ENCODE measurements at places on chromosomes 1 and 21. TPM values are rescaled to one million over a fixed set of nuclear protein-coding genes. Genes with fewer than 3 reads are reported as not detected.

DNA sequence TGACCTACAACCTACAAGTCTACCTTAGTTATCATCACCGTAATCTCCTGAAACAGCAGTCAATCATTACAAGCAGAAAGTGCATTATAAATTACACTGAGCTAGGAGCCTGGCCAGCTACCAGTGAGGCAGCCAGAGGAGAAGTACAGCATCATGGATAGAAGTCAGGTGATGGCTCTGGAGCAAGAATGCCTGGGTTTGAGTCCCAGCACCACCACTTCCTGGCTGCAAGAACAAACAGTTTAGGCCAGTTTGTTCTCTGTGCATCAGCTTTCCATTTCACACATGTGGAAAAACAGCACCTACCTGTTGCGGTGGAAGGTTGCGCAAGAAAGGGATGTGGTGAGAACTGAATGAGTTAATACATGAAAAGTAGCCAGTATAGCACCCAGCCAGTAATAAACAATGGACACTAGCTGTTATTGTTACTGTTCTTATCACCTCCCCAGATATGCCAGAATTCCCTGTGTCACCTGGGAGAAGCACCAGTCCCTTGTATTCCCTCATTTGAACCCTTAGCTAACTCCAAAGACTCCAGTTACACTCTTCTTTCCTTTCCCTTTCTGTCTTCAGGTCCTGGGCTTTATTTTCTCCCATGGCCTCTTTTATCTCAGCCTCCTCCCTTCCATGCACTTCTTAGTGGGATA, 9.0 kb downstream of the CREG1 start:
- no peak for DNase-seq

DNA sequence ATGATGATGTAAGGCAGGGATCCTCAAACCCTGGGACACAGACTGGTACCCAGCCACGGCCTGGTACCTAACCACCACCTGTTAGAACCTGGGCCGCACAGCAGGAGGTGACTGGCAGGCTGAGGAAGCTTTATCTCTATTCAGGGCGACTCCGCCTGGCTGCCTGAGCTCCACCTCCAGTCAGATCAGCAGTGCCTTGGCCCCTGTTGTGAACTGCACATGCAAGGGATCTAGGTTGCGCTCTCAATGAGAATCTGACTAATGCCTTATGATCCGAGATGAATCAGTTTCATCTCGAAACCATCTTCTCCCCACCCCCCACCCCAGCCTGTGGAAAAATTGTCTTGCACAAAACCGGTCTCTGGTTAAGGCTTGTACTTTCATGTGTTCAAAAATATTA, 4.2 kb downstream of the RNPC3 start:
- DNase-seq, result no peak

DNA sequence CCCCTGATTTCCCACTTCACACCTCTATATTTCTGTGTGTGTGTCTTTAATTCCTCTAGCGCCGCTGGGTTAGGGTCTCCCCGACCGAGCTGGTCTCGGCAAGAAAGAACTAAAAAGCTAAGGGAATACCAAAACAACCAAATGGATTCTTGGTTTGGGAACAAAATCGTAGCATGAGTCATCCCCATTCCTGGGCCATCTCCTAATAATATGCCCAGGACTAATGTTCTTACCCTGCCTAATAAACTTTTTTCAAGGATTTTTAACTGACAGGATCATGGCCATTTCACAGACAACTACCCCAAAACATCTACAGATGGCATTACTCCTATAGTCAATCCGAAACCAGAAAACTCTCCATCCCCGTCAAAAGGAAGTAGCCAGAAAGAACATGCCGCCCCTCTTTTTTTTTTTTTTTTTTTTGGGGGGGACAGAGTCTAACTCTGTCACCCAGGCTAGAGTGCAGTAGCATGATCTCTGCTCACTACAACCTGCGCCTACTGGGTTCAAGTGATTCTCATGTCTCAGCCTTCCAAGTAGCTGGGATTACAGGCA, 4.1 kb upstream of the HPDL start:
- no peak for DNase-seq

GRCh38 chr21:16563795-16564194, 834.0 kb downstream of the USP25 start:
- DNase-seq, result no peak

GRCh38 chr1:166350490-166350889, 183.7 kb upstream of the FAM78B start:
- no peak for DNase-seq

- no peak for DNase-seq
Measured at GRCh38 chr1:115647047-115647446, 5.3 kb downstream of the VANGL1 start.

DNA sequence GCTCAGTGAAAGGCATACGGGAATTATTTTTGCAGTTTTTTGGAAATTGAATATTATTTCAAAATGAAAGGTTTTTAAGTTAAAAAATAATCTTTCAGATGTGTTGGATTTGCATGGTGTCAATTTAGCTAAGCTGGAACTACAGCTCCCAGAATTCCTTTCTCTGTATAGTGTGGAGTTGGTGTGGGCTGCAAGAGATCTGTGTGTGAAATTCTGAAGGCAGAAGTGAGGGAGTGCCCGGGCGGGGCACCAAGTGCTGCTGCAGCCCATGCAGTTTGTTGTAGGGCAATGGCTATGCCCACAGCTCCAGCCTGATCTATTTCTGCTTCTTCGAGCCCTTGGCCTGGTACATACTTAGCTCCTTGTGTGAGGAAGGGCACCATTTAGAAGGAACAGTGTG, 60.5 kb upstream of the CSF1 start:
- no peak for DNase-seq

DNA sequence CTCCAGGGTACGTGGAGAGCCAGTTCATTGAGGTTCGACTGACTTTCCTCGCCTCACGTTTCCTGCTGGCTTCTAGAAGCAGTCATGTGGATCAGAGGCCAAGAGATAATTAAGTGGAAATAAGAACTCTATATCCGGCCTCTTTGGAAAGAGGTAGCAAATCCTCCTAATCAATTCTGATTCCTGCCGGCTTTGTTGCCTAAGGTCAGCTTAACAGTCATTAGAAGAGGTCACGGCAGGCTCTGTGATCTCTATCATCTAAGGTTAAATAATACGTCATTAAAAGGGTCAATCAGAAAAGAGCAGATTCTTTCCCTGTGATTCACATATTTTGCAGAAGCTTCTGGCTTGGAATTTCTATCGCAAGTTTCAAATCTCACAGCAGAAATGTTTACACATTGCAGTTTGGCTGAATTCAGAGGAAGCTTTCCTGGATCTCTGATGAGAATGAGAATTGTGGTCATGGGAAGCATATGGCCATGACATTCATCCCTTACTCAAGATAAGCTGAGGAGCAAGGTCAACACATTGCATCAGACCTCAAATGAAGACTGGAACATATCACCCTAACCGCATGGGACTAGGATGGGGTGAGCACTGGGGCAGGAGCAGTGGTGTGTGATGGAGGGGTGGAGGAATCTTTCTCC, 189.4 kb downstream of the PBX1 start:
- no peak for DNase-seq

DNA sequence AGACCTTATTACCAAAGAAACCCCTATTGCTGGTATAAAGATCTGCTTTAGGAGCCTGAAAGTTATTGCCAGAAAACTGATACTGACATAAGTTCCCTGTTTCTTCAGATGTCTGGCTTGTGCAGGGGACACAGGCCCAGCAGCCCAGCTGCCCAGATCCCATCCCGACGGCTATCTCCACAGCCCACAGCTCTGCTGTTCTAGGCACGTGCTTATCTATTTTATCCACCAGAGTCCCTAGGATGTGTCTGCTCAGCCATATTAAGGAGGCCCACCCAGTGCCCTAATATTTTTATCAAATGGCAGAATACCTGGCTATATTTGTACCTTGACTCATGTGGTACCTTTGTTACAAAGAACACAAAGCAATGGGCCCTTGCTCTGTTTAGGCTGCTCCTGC, 58.9 kb downstream of the DDX20 start:
- DNase-seq, result no peak

DNA sequence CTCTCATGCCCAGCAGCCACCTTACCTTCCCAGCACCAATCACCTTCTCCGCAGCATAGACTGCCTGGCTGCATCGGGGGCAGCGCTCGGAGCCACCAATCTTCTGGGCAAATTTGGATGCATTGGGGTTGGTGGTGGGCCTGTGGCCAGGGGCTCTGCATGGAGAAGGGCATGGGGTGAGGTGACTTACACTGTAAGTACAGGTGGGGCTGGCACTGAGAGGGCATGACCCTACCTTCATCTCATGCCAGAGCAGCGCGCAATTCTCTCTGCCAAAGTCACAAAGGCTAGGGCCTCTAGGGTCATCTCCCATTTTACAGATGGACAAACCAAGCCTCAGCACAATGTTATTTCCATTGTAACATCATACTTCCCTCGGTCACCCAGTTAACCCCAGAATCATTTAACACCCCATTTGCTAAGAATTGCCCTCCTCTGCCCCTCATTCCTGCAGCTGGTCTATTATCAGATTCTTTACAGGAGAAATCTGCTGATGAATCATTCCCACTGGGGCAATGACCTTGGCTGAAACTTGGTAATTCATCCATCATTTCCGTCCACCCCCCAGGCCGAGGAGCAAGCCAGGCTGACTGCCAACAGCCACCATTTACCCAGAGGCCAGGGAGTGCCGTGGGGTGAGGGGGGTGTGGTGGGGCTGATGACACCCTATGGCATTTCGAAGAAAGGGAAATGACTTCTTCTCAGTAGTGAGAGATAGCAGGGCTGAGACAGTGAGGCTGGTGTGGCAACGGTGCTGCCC, 17.9 kb downstream of the CSRP1 start:
- no peak for DNase-seq

DNA sequence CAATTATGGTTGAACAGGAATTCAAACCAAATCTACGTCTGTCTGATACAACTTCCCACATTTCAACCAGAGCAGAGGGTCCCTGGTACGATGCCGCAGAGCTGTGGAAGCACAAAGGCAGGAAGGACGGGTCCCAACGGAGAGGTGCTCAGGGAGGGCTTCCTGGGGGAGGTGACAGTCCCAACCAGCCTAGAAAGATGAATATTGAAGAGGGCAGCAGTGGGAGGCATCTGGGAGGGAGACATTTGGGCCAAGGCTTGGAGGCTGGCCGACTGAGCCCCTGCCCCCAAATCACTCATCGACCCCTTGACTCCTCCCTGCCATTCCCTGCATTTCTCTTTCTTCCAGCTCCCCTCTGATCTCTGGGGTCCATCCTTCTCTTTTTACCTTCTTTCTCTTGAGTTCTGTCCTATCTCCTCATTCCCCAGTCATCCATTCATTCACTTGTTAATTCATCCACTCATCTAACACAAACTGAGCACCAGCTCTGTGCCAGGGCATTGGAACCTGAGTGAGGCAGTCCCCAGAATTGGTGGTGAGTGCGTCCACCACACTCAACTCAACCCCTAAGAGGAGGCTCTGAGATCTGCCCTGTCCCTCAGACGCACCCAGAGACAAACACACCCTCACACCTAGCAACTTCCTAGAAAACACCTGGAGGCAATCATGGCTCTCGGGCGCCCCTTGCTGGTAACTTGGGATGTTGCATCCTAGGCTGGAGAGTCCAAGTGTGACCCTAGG, 13.2 kb upstream of the CELA3B start:
- peak; percentile 59 for DNase-seq

- DNase-seq, result no peak
Measured at GRCh38 chr21:36265431-36265830, 54.6 kb upstream of the MORC3 start.

DNA sequence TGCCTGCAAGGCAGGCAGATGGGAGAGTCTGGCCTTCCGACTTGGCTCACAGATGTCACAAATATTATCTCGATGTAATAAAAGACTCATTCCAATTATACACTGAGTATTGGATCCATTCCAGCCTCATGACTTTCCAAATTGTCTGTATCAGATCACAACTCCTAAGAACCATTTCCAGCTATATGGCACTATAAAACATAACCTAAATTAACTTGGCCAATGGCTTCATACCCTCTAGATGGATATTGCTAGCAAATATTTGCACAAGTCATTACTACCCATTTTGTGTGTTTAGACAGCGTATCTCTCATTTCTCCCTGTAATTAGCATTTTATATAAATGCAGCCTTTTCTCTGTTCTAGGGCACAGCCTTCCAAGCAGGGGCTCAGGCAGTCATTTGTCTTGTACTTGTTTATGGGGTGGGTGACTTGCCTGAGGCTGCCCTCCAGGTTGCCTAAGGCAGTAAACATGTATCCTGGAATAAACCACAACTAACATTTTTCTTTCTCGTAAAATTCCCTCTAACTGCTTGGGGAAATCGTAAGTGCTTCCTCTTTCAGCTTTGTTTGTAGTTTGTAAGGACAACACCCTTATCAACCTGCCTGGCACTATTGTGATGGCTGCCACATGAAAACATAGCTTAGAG, 70.6 kb upstream of the KCNJ6 start:
- no peak for DNase-seq

- DNase-seq, result no peak
Measured at GRCh38 chr1:3975903-3976630, 76.0 kb upstream of the C1orf174 start.

GRCh38 chr1:4084896-4085295, 184.8 kb upstream of the C1orf174 start:
- no peak for DNase-seq

DNA sequence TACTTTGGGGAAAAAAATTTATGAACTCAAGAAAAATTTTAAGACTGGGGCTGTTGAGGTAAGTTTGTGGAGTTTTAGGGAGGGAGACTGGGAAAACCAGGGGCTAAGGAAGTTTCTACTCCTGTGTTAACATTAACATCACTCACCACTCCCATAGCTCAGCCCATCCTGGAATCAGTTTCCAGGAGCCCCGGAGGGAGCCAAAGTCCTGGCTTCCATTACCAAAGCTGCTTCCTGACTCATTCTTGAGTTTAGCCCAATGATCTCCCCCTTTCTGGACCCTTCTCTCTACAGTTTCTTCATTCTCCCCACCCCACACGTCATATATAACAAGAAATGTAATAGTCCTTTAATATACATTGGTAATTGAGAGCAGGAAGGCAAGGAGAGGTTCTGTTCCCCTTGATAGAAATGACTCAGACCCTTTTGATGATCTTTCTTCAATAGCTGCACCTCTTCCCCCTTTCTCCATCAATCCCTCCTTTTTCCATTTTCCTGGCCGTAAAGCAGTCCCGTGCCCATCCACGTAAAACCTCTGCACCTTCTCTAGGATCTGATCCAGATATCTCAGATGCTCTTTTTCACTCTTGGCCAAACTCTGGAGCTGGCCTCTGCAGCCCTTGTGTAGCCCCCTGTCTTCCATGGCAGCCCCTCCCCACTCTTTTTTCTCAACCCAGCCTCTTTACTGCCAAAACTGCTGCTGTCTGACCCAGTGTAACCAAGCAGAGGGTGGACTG, 4.6 kb upstream of the PIAS3 start:
- DNase-seq, result no peak

GRCh38 chr1:26153966-26154532, 4.8 kb upstream of the FAM110D start:
- no peak for DNase-seq

DNA sequence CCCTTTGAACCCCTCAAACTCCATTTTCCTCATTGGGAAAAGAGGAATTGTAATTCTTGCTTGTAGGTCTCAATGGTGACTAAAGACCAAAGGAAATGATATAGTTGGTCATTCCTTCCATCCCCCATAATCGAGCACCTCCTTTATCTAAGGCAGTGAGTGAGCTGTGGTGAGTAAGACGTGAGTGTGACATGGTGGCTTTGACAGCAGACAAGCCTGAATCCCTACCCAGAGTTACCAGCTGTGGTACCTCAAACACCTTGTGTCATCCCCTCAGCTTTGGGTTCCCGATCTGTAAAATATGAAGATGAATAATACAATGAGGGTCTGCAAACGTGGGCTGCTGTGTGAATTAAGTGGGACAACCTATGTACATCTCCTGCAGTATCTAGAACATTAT, 8.4 kb downstream of the TRAF5 start:
- DNase-seq, result no peak

The SPRR2F gene
- 54.4 TPM for total RNA-seq

The OR6K2 gene
- total RNA-seq, result not detected

The OR10J1 gene
- not detected for total RNA-seq

The FCRL1 gene
- total RNA-seq, result not detected
